Activated effector memory CD4-positive, alpha-beta T cell treated with Interleukin-2 at 50 U/mL for 16 hours (primary cell): ENCODE measurements at places on chromosomes 7 and 10.

DNA sequence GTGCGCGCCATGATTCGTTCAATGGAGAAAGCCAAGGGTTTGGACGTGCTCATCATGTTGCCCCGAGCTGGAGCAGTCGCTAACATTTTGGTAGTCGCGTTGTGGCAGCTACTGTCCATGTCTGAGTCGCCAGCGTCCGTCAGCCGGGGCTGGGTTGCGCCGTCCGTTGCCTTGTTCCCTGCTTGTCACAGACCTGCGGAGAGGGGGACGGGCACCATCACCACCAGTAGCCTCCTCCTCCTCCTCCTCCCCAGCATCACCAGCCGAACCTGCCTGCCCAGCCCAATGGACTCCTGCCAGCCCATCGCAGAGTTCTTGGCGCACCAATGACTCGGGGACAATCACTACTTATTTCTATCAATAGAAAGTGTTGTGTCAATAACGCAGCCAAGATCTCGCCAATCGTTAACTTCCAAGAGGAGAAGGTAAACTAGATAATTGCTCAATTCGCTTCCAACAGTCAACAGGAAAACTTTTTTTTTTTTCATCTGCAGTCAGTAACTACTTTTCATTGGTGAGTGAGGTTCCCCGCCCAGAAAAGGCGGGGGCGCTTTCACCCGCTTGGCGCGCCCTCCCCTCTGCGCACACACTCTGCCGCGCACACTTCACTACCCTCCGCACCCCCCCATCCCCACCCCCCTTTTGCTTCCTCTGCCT lies at the start of gene FEZF1:
Gene FEZF1 (minus strand): TSS at position 432 of the 657 bp plus-strand sequence. CDS start 313 bp downstream, at position 119.
- no peak for DNase-seq

GRCh38 chr10:102120142-102120990 lies at the start of gene LDB1:
TSS of gene LDB1 (minus strand) at chr10:102120368. CDS start at chr10:102120110, 258 bp downstream.
- DNase-seq = peak; percentile 63

DNA sequence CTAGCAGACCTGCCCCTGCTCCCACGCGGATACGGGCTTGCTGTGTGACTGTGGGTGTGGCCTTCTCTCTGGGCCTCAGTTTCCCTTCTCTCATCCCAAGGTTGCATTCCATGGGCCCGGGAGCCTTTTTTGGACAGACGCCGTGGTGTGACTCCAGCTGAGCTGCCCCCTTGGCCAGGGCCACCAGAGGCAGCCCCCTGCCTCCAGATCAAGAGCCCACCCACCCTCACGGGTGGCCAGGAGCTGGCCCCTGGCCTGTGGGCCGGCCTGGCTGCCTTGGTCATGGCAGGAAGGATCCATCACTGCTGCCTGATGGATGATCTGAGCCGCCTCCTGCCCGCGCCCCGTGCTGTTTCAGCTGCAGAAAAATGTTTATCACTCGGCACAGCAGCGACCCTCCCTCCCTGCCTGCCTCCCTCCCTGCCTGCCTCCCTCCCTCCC lies 27.8 kb upstream of the ELFN1 start:
- no peak for DNase-seq

DNA sequence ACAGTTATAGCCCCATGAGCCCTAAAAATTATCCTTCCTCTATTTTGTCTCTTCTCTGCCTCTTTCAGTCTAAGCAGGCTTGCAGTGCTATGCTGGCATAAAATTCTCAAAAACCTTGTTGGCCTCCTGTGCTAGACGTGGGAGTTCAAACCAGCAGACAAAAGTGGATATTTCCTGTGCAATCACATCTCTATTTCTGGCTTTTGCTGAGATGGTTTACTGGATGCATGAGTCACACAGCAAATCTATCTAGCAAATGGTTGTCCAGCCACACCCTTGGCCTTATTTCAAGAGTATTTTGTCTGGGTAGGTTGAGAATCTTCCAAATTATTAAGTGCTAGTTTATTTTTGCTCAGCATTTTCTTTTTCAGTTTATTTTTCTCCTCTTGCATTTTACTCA lies 370.8 kb downstream of the CDC14C start:
- no peak for DNase-seq

- DNase-seq = no peak
Observed at GRCh38 chr7:41773756-41774155, 70.9 kb upstream of the INHBA start.

DNA sequence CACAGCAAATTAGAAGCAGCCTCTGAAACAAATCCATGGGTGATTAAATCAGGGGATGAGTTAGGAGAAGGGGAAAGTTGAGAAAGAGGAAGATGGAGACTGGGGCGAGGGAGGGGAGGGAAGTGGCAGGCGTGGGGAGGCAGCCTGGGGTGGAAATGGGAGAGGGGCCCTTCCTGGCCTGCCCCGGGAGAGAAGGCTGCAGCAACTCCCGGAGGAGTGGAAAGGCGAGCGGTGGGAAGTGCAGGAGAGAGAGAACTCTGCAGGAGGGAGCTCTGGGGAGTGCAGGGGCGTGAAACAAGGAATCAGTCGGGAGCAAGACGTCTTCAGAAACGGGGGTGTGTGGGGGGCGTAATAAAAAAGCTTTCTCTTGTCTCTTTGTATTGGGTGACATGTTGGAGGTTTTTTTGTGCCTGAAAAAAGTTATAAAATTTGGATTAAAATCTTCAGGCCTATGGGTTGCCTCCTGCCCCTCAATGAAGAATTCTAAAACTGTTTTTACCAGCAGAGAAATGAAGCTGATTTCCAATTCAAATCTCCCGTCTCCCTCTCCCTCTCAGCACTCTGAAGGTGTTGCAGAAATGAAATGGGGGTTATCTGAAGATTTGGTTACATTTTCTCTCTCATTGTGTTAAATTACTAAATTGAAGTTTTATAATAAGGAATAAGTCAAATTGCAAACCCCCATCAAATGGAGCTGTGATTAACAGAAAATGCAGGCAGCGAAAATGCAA lies 4.7 kb upstream of the UNCX start:
- no peak for DNase-seq
